ENCODE measurements at places on chromosomes 12 and 14. TPM values are rescaled to one million over a fixed set of nuclear protein-coding genes. Genes with fewer than 3 reads are reported as not detected.

Gene DAO
- not detected for total RNA-seq

GRCh38 chr12:24499151-24500146 lies 449.5 kb downstream of the BCAT1 start:
- no peak for DNase-seq
- H3K27me3 ChIP-seq: no peaks in the 10 kb centered on the region
- no peak overlapping the region for H3K4me3 ChIP-seq
- H3K36me3 ChIP-seq: no peaks in the 10 kb centered on the region
- H3K4me1 ChIP-seq: no peaks in the 10 kb centered on the region

DNA sequence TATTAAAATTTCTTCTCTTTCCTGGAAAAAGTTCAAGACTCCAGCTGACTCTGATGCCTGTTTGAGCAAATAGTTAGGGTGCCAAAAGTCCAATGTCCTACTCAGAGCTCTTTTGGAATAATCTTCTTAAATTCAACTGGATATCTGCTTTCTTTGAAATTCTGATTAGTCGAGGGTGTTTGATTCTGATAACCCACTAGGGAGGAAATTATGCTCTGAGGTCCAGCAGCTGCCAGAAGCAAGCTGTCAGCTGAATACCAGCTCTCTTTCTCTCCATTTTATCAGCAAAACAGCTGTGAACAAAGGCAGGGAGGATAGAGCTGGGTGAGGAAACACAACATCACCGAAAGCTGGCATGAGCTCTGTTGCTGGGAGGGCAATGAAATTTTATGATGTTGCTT lies 141.5 kb downstream of the CAND1 start:
- H3K27ac ChIP-seq: no peak overlapping the region
- DNase-seq: no peak
- no peak overlapping the region for H3K4me3 ChIP-seq
- H3K36me3 ChIP-seq: peaks cover under 1% of the 10 kb centered on the region
- no peaks in the 10 kb centered on the region for H3K4me1 ChIP-seq
- H3K27me3 ChIP-seq: no peaks in the 10 kb centered on the region

Gene GPR137C
- 0.60 TPM for total RNA-seq

DNA sequence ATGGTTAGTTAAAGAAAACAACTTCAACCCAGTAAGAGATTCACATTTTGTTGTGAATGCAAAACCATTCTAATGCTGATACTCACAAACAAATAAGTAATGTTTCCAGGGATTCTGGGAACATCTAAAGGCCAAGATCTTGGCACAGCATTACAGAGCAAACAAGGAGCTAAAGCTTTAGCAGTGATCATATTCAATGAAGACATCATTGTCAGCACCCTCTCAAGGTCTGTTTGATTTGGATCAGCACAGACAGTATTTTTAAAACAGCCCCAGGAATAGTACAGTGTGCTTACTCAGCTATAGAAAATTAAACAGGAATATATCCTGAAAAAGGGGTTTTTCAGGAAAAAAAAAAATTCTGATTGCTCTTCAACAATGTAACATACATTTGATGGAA lies 71.4 kb downstream of the TMEM260 start:
- no peak for DNase-seq
- H3K27me3 ChIP-seq: no peaks in the 10 kb centered on the region
- H3K4me3 ChIP-seq: no peak overlapping the region

All from activated CD4-positive, alpha-beta T cell treated with anti-CD3 and anti-CD28 coated beads, Interleukin-2, amount 10 ng/mL, durations not matched to agents 7 days and 5 days (primary cell).